ENCODE measurements at places on chromosomes 11 and 22.

GRCh38 chr11:36141196-36141953 is 147.8 kb downstream of the COMMD9 start:
- DNase-seq, result no peak

DNA sequence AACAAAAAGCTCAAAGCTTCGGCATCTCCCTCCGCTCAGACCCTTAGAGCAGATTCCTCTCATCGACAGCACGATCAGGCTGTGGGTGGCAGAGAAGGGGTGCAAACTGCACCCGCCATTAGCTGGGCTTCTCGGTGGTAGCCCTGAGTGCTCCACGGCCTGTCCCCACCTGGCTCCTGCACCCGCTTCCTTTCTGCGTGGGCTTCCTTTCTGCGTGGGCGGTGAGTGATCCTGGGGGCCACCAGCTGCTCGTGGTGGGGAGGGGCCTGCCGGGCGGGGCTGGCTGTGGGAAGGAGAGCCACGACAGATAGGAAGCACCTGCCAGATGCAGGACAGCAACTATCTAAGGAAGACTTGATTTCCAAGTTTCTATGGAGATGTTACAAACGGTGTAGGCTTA is 55.0 kb downstream of the BRD1 start:
- no peak for DNase-seq

DNA sequence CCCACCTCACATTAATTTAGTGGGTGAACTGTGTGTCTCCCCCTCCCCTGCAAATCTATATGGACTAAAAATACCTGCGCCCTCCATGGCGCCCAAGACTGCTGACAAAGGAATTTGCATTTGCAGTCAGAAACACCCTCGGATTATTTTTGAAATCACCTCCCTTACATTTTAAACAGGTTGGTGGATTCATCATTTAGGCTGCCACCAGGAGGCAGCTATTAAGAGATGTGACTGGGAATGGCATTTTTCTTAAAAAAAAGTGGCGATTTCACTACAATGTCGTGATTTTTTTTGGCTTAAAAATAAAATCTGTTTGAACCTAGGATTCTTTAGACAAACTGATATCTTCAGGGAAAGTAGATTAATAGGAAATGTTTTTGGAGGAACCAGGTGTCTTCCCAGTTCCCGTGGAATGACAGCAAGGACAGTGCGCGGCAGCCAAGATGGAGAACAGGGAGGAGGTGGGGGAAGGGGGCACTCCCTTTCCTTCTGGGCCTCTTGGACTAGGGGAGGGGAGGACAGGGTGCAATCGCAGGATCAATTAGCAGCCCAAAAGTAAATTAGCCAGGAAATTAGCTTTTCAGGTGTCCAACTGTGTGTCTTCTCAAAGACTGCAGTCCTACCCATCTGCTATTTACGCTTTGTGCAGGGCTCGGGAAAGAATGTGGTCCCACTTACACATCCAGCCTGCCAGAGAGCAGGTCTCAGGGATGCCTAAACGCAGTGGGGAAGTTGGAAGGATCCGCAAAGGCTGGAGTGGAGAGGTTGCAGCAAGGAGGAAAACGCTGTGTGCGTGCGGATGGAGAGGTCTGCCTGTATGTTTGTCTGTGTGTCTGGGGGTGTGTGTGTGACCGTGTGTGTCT is 496.4 kb downstream of the NTM start:
- DNase-seq, result no peak

- DNase-seq, result no peak
Measured at GRCh38 chr11:119237515-119237914, 31.4 kb downstream of the CBL start.

DNA sequence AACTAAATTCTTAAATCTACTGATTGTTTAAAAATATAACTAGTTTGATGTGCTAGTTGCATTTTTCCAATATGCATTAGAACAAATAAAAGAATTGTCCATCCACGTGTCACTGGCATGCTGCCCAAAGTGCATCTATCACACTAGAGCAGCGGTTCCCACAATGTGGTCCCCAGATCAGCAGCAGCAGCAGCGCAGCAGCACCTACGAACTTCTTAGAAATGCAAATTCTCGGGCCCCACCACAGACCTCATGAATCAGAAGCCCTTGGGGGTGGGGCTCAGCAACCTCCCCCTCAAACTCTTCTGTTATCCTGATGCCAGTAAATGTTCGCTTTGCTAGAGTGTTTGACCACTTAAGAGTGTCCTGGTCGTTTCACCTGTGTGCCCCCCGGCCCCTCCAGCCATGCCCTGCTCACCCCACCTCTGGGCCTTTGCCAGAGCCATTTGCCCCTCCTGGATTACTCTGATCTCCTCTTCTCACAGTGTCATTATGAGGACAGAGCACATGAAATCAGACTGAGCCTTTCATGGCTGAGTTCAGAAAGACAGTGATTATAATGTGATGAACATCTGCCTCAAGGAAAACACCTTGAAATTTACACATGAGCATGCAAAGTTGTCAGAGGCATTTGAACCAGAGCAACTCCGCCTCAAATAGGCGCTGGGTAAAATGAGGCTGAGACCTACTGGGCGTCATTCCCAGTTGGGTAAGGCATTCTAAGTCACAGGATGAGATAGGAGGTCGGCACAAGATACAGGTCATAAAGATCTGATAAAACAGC is 12.6 kb upstream of the VSIG10L2 start:
- no peak for DNase-seq
